ENCODE measurements at places on chromosomes 4 and X. TPM values are rescaled to one million over a fixed set of nuclear protein-coding genes. Genes with fewer than 3 reads are reported as not detected.

BCLAF3 gene
- 9.4 TPM for total RNA-seq

TMEM271 gene
- not detected for total RNA-seq

FRG1 gene
- total RNA-seq = 51.5 TPM

C1QTNF7 gene
- not detected for total RNA-seq

APLN gene
- not detected for total RNA-seq

C4orf36 gene
- total RNA-seq = not detected

NR3C2 gene
- total RNA-seq = 2.4 TPM

ADAM29 gene
- total RNA-seq = not detected

HERC6 gene
- 10.9 TPM for total RNA-seq

Measured in natural killer cell treated with Interleukin-12 subunit alpha and Interleukin-12 subunit beta and Interleukin-15 and Interleukin-18, amount 100 ng/mL, for 72 hours (primary cell).